ENCODE measurements at places on chromosomes 5 and 9.

DNA sequence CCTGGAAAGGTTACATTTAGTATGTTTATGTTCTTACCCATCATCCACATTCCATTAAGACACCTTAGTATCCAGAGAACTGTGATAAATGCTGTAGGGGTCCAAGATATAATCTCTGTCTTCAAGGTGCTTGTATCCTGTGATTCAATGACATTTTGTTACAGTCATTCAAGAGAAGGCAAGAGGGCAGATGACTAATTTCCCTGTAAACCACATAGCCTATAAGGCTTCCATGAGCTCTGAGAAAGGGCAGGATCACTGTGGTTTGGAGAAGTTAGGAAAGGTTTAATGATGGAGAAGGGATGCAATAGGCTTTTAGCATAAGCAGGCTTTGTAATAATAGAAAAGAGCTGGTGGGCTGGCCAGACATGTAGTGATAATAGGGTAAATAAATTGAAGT, 40.0 kb downstream of the PAPPA start:
- no peak for DNase-seq

GRCh38 chr5:111743988-111744387, 13.0 kb downstream of the NREP start:
- no peak for DNase-seq

DNA sequence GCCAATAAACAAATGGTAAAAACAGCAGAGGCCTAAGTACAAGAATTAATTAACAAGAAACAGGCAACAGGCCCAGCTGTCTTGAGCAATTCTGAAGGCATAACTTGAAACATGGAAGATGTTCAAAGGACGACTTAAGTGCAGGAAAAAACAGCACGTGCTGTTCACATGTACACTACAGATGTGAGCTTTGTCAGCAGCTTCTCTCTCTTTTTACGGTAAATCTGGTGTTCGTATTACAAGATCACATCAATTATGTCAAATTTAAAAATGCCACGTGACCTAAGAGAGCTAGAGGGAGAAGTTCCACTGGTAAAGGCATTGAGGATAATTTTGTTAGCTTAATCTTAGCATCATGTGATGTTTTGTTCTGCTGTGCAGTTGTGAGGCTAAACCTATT, 281.1 kb downstream of the PSAT1 start:
- DNase-seq: no peak

GRCh38 chr5:127772531-127772930, 69.3 kb downstream of the CCDC192 start:
- no peak for DNase-seq

DNA sequence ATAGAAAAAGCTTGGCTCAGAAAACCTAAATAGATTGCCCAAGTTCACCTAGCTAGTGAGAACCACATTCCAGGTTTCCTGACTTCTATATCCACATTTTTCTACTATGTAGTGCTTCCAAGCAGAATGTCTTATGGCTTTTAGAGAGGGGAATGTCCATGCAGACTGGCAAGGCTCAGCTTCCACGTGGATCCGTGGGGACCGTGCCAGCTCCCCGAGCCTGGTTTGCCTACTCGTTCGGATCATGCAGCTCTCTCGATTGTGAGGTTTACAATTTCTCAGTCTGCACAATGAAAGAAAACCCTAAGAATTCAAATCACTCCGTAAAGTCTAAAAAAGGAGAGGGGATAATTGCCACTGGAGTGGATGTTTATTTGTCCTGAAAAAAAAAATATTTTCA, 256.5 kb upstream of the NR4A3 start:
- DNase-seq: no peak

DNA sequence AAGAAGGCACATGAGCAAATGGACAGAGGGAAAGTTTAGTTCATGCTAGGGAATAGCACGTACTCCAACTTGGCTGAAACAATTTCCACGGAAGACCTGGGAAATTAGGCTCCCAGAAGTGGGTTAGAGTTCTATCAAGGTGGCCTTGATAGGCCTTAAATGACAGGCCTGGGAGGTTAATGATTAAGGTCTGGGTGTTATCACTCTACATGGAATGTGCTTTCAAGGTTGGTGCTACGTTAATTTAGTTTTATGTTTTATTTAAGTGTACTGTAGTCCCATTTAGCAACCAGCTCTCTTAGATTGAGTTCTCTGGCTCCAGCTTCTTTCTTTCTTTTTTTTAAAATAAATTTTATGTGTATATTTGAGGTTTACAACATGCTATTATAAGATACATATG, 121.4 kb upstream of the MEF2C start:
- no peak for DNase-seq

DNA sequence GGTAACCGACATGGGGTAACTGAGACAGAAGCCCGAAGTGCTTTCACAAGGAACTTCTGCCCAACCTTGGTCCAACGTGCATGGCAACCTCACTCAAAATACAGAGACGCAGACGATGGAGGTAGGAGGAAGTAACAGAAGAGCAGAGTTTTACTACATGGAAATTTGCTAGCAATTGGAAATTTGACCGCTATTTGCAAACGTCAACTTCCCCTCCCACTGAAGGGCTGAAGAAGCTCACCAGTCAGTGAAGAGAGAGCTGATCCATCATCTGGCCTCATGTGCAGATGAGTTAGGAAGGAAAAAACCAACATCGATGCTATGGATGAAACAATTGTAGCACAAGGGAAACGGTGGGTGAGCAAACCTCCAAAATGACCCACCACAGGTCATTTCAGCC, 196.7 kb downstream of the RGS3 start:
- DNase-seq: no peak

- DNase-seq: no peak
Measured at GRCh38 chr5:136016945-136017530, 11.8 kb upstream of the TGFBI start.

GRCh38 chr9:33250458-33250995, 10.6 kb downstream of the SPINK4 start:
- no peak for DNase-seq

DNA sequence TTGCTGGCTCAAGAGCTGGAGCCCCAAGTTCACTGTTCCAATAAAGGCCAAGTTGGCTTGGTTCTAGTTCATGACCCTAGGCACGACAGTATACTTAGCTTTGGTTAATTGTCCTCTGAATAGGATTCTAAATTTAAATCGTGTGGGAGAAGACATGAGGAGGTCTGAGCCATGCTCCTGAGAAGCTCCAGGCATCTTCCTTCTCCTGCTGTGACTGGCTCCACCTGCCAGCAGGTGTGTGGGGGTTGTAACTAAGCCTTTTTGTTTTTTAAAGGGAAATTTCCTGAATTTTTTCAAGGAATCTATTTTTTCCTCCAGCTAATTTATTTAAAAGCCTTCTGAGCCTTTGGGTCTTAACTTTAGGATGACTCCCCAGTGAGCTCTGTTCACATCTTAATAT, 20.2 kb upstream of the TRIM36 start:
- peak; percentile 45 for DNase-seq

DNA sequence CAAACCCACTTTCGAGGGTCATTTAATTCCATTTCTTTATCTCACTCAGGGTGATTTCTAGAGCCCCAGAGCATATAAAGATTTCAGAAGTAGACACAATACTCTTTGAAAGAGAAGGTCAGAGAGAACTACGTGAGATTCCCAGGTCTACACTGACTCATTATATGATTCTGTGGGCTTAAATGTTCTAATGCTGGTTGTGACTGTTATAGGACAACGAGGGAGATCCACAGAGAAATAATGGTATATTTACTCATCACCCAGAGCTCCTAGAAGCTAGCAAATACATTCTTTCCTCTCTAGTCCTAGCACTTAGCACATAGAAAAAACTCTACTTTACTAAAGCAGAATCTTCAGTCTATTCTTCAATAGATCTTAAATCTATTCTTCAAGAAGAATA, 39.4 kb upstream of the GRAMD2B start:
- no peak for DNase-seq

DNA sequence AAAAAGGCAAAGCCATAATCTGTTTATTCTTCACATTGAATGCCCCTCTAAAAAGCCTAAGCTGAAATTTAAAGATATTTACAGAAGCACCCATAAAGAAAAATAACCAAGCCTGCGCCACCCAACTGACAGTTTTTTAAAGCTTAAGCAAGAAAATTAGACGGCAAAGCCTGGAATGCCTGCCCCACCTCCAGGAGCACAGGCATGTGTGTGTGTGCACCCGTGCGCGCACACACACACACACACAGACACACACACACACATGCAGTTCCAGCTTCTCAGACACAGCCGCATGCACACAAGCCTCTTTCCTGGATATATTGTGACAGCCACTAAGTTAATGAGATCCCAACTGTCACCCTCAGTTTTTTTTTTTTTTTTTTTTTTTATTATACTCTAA, 88.2 kb downstream of the FRMD3 start:
- no peak for DNase-seq

GRCh38 chr9:107739601-107740082, 250.1 kb upstream of the KLF4 start:
- DNase-seq: peak; percentile 11

GRCh38 chr9:128892221-128892921, 10.4 kb downstream of the LRRC8A start:
- DNase-seq: no peak

DNA sequence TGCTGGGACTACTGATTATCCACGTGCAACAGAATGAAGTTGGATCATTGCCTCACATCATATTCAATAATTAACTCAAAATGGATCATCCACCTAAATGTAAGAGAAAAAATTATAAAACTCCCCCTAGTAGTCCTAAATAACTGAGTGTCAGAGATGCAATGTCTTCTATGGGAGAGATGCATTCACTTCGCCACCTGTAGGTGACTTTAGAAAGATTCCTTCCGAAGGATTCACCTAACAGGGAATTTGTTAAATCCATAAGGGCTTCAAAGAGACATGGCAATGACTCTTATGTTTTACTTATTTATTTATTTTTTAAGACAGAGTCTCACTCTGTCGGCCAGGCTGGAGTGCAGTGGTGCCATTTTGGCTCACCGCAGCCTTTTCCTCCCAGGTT, 526.0 kb downstream of the MTRR start:
- no peak for DNase-seq

GRCh38 chr5:41252036-41252435, 38.7 kb upstream of the C6 start:
- no peak for DNase-seq

GRCh38 chr5:32760091-32760509, 49.0 kb downstream of the NPR3 start:
- no peak for DNase-seq

DNA sequence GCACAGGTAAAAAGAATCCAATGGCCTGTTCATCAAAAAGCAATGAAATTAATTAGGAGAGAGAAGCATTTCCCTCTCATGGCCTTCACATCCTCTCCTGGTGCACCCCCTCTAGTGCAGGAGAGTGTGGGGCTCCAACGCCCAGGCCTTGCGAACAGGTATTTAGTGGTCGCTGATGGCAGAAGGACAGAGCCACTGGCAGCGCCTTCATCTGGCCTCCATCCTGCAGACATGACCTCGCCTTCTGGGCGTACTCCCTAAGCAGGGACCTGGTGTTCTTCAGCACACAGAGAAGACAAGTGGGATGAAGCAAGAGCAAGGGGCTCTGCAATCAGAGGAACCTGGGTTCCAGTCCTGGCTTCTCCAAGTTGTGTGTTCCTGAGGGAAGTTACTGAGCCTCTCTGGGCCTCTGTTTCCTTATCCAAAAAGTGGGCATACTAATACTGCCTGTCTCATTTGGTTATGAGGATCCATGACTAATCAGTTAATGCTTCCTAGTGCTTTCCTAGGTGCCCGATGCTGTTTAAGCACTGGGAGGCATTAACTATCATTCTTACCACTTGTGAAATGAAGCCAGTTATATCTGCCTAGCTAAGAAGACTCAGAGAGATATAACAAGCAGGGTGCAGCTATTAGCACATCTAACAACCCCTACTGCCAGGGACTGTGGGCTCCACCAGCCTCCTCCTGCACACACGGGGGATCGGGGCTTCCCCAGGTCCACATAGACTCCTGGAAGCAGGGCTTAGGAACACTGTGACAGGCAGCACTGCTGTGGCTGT, 77.3 kb downstream of the SEMA4D start:
- DNase-seq: no peak

GRCh38 chr5:5105531-5105930, 34.6 kb upstream of the ADAMTS16 start:
- no peak for DNase-seq

DNA sequence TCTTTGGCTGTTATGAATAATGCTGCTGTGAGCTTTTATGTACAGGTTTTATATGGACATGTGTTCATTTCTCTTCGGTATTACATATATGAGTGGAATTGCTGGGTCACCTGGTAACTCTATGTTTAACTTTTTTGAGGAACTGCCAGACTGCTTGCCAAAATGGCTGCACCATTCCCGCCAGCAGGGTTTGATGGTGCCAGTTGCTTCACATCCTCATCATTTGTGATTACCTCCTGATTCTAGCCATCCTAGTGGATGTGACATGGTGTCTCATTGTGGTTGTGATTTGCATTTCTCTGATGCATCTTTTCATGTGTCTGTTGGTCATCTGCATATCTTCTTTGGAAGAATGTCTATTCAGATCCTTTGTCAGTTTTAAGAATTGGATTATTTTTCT, 10.7 kb downstream of the NANS start:
- no peak for DNase-seq

DNA sequence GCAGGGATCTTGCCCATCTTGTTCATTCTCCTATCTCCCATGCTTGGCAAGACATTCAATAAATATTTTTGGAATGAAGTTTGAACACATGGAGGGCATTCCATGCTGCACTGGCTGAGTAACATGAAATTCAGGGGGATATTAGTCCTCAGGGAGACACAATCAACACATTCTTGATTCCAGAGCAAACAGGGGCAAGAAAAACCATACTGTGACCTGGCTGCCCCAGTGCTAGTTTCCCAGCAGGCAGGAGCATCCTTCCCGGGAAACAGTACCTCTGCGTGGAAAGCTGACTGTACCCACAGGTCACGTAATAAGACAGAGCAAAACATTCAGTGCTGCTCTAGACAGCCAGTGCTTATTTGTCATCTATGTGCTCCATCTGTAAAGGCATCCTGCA, 66.3 kb upstream of the SPOCK1 start:
- DNase-seq: no peak

GRCh38 chr5:135055396-135055795, 21.4 kb upstream of the PITX1 start:
- DNase-seq: no peak

- no peak for DNase-seq
Measured at GRCh38 chr9:15206903-15207696, 99.9 kb downstream of the TTC39B start.

DNA sequence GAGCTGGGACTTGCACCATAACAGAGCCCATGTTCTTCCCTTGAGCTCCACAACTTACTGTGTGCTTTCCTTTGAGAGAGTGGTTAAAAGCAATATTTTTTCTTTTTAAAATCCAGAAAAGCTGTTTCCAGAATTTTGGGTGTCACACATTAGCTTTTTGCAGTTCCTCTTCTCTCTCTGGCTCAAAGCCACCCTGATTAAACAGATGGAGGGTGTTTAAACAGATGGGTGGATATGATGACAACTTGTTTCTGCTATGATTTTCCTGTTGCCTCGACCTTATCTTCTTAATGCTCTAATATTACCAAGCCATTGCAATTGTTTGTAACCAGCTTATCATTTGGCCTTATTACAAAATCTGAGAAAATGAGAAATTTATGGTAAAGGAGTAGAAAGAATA, 22.9 kb upstream of the CFAP95 start:
- no peak for DNase-seq

GRCh38 chr5:126139773-126140172, 283.4 kb upstream of the GRAMD2B start:
- DNase-seq: no peak

- no peak for DNase-seq
Measured at GRCh38 chr5:120436996-120437395, 27.1 kb upstream of the PRR16 start.

GRCh38 chr5:38607396-38607795, 51.0 kb upstream of the LIFR start:
- DNase-seq: no peak
